Posterior cingulate gyrus (tissue), 11 donors: ENCODE measurements at places on chromosomes 11 and 22.

GRCh38 chr11:18452927-18453326 is 2.7 kb upstream of the LDHAL6A start:
- no peak for DNase-seq

- DNase-seq = no peak
Observed at GRCh38 chr11:73810637-73811036, 23.0 kb downstream of the MRPL48 start.

GRCh38 chr11:81070948-81071347 is 1630.1 kb upstream of the TENM4 start:
- DNase-seq = no peak

GRCh38 chr11:134485316-134485715 is 73.3 kb upstream of the B3GAT1 start:
- no peak for DNase-seq

GRCh38 chr22:32644252-32645100 is 157.0 kb upstream of the TIMP3 start:
- no peak for DNase-seq

- DNase-seq = no peak
Observed at GRCh38 chr22:29621761-29622526, 18.5 kb downstream of the NF2 start.

GRCh38 chr11:61359516-61359915 is 2.2 kb downstream of the CYB561A3 start:
- DNase-seq = no peak

- no peak for DNase-seq
Observed at GRCh38 chr11:1100417-1101245, 26.0 kb downstream of the MUC2 start.

DNA sequence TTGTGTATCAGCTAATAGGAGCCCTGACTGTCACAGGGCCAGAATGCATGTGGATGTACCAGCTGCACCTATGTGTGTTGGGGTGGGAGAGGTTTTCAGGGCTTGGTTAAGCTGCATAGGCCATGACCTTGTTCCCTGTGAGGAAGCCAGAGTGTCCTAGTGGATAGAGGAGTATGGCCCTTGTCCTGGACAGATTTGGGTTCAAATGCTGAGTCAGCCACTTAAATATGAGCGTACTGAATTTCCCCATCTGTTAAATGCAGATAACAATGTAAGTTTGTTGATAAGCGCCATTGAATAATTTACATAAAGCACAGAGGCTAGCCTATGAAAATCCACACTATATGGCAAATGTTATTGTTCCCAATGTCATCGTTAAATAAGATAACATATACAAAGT is 74.4 kb downstream of the PANX1 start:
- DNase-seq = no peak
